ENCODE measurements at places on chromosomes 13 and 19. TPM values are rescaled to one million over a fixed set of nuclear protein-coding genes. Genes with fewer than 3 reads are reported as not detected.

DNA sequence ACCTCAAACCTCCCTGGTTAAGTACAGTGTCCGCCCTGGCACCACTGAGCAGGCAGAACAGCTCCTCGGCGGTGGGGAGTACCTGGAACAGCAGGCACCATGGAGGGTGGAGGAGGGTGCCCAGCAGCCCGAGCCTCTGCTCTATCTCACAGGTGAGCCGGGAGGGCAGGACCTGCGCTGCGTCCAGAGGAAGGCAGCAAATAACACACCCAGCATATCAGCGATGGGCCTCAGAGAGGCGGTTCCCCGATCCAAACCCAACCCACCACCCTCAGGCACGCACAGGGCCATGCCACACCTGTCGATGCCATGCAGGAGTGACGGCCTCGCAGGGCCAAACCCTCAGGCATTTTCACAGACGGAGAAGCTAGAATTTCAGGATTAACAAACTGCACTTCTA lies 11.8 kb downstream of the PEPD start:
- no peak for DNase-seq

GRCh38 chr19:7976461-7976860 lies 29.0 kb downstream of the ELAVL1 start:
- DNase-seq: no peak

- no peak for DNase-seq
Measured at GRCh38 chr13:53460796-53461195, 432.2 kb downstream of the OLFM4 start.

The GNG7 gene
- not detected for total RNA-seq

DNA sequence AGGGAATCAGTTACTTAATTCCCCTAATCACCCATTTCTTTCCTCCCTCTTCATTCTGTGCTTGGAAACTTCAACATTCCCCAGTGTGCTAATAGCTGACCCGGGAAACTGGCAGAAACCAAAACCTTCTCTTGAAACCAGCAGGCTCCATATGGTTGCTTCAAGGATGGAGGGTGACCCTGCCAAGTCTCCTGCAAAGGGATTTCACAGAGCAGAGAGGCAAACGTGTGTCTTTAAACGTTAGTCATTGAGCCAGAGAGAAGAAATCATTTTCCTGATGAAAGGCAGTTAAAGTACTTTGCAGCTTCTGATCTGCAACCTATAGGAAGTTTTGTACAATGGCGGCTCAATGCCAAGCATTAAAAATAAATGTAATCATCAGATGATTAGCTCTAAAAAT lies 220.9 kb downstream of the POU4F1 start:
- no peak for DNase-seq

GRCh38 chr19:7349961-7350711 lies 1.4 kb downstream of the ARHGEF18 start:
- no peak for DNase-seq

GRCh38 chr19:1655131-1655981 lies 2.9 kb upstream of the TCF3 start:
- no peak for DNase-seq

GRCh38 chr19:34096020-34096915 lies 76.0 kb upstream of the LSM14A start:
- DNase-seq: no peak

The MEDAG gene
- not detected for total RNA-seq

- DNase-seq: no peak
Measured at GRCh38 chr13:99686944-99687411, 185.7 kb downstream of the TM9SF2 start.

The TGFBR3L gene
- not detected for total RNA-seq

- DNase-seq: peak; percentile 68
Measured at GRCh38 chr19:33302175-33302973, at the start of gene CEBPA. Gene CEBPA, minus strand, starts transcription at chr19:33302534. Its CDS starts 120 bp downstream, at chr19:33302414.

DNA sequence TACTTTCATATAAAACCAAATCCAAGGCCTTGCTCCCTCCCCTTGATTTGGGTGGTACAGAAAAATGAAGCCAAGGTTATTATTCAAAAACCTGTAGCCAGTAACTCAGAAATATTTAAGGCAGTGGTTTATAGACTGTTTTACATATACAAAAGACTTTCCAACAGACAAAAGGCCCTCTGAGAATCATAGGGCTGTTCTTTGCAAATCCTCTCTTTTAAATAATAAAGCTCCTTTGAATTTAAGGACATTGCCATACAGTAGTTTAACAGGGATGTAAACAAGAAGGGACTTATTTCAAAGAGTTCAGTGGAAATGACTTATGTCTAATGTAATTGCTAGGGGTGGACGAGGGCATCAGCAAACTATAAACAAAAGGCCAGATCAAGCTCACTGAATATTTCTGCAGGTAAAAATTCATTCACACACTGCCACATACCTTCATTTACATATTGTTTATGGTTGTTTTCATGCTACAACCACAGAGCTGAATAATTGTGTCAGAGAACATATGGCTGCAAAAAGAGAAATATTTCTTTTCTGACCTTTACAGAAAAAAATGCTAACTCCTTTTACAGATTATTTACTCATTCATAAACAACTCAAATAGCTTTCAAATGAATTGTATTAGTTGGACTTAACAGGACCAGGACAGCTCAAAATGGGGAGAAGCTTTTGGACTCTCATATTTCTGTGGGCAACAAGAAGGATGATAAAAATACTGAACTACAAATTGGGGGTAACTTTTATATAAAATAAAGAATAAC lies 665.6 kb downstream of the SLITRK1 start:
- DNase-seq: no peak

GRCh38 chr13:75882261-75882660 lies 246.1 kb downstream of the LMO7 start:
- DNase-seq: no peak

- no peak for DNase-seq
Measured at GRCh38 chr13:28356561-28357021, 138.3 kb downstream of the FLT1 start.

GRCh38 chr13:97914540-97914939 lies 38.9 kb upstream of the IPO5 start:
- no peak for DNase-seq

GRCh38 chr19:49911381-49912145 lies 14.9 kb upstream of the IL4I1 start:
- DNase-seq: no peak

The OVOL3 gene
- not detected for total RNA-seq

DNA sequence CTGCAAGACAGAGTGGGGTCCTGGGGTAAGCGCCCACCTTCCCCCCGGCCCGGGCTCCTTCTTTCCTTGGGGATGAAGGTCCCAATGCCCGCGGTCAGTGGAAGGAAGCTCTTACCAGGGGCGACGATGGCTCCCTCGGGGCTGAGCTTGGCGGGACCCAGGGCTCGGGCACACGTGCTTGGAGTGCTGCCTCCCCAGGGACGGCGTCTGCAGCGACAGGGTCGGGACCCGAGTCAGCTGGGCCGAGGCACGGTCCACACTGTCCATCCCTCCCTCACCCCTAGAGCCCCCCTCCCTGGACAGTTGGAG lies 3.5 kb downstream of the JSRP1 start:
- DNase-seq: no peak

The CAPN12 gene
- not detected for total RNA-seq

- DNase-seq: no peak
Measured at GRCh38 chr13:93814658-93815057, 588.1 kb downstream of the GPC6 start.

The ZNF569 gene
- 1.5 TPM for total RNA-seq

- peak; percentile 91 for DNase-seq
Measured at GRCh38 chr13:48749699-48750473, 96.2 kb downstream of the CYSLTR2 start.

DNA sequence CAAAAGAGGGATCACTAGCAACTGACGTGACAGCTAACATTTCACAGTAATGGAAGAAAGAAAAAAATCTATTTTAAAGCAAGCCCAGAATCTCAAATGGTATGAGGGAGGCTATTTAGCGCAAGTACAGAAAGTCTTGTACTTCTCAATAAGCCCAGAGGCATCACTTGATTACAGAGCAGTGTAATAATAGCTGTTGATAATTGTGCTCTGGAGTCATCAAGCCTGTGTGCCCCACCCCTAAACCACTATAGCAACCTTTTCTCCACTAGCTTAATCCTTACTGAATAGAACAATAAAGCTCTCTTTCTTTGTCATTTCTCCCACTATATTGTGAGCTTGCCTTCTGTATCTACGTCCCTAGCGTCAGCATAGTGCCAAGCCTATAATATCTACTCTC lies 56.6 kb downstream of the FREM2 start:
- DNase-seq: no peak

GRCh38 chr13:74090869-74091605 lies 43.2 kb downstream of the KLF12 start:
- DNase-seq: no peak

The KLK12 gene
- total RNA-seq: not detected

DNA sequence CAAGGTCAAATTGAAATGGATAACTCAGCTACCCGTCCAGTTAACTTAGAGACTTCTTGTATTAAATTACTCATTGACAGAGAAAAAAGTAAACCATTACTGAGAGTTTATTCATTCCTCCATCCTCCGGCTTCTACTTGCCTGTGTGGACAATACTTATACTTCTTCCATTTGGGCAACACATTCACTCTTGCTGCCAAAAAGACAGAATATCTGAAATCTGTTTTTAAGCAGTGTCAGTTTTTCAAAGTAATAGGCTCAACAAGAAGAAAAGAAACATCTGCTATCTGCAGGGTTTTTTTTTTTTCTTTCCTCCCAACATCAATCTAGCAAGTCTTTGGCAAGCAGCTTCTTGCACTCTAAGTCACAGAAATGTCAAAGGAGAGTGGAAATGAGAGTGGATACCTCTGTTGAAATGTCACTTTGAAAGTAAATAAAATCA lies 1142.8 kb downstream of the PCDH9 start:
- DNase-seq: no peak

DNA sequence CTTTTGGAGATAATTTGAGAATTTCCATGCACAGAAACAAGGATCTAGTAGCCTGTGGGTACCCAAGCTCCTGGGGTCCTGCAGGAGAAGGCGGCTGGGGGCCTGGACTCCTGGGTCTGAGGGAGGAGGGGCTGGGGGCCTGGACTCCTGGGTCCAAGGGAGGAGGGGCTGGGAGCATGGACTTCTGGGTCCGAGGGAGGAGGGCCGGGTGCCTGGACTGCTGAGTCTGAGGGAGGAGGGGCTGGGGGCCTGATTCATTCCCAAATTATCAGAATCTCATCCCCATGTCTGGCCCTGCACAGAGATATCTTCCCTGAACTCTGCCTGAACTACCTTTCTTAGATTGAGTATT lies 520 bp upstream of the RDH13 start:
- no peak for DNase-seq

The KLK13 gene
- not detected for total RNA-seq

GRCh38 chr19:38020311-38020710 lies 113.3 kb downstream of the SIPA1L3 start:
- no peak for DNase-seq

The TMEM221 gene
- not detected for total RNA-seq
